ENCODE measurements at places on chromosomes 12 and 14. TPM values are rescaled to one million over a fixed set of nuclear protein-coding genes. Genes with fewer than 3 reads are reported as not detected.

GRCh38 chr14:75252254-75252837 lies 26.3 kb upstream of the FOS start:
- H3K27me3 ChIP-seq, result no peaks in the 10 kb centered on the region
- no peak overlapping the region for H3K4me3 ChIP-seq
- H3K4me1 ChIP-seq, result no peaks in the 10 kb centered on the region
- H3K27ac ChIP-seq, result peak overlapping the region; percentile 91
- no peak for DNase-seq

DNA sequence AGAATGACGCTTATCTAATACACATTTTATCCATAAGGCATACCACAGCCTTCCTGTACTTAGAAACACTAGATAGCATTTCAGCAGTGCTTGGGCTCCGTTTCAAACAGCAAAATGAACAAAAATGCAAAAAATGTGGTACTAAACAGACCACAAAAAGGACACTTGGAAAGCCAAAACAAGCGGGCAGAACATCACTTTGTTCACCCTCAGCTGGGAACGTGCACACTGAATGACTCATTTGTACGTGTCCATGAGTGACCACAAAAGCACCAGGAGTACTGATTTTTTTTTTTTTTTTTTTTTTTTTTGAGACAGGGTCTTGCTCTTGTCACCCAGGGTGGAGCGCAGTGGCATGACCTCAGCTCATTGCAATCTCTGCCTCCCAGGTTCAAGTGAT lies 8.9 kb upstream of the FOXN3 start:
- no peak overlapping the region for H3K4me3 ChIP-seq
- H3K4me1 ChIP-seq, result peaks cover 10% of the 10 kb centered on the region
- DNase-seq, result no peak
- H3K36me3 ChIP-seq, result no peaks in the 10 kb centered on the region
- H3K27me3 ChIP-seq, result no peaks in the 10 kb centered on the region

DNA sequence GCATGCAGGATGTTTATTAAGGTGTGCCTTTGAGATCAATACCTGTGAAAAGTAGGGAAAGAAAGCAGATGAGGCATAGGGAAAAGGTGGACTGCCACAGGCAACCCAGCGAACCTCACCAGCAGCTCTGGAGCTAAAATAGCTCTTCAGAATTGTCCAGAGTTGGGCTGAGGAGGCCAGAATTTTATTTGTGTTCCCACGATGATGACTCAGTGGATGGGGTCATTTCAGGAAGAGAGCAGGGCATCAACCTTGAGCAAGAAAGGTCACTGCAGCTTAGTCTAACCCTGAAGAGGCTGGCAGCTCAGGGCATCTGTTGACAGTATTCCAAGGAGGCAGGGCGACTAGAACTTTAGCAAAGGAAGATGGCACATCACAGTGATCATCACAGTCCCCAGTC lies 696.1 kb downstream of the DIO2 start:
- no peaks in the 10 kb centered on the region for H3K36me3 ChIP-seq
- no peak overlapping the region for H3K27ac ChIP-seq
- no peaks in the 10 kb centered on the region for H3K27me3 ChIP-seq
- no peak for DNase-seq

DNA sequence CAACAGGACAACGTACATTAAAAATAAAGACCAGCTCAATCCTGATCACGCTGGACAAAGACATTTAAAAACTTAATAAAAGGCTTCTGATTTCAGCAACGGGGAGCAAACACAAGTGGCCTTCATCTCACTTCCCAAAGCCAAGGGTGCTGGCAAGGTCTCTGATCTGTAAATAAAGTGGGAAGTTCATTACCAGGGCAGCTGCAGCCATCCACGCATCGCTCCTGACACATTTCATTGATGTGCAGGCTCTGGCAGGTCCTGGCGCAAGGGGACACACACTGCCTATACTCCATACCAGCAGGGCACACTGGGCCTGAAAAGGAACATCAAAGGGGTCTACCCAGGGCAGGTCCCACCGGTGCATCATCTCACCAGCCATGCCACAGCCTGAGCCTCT lies 51.0 kb downstream of the VWF start:
- H3K36me3 ChIP-seq, result no peaks in the 10 kb centered on the region
- no peaks in the 10 kb centered on the region for H3K27me3 ChIP-seq
- H3K4me1 ChIP-seq, result no peaks in the 10 kb centered on the region

DNA sequence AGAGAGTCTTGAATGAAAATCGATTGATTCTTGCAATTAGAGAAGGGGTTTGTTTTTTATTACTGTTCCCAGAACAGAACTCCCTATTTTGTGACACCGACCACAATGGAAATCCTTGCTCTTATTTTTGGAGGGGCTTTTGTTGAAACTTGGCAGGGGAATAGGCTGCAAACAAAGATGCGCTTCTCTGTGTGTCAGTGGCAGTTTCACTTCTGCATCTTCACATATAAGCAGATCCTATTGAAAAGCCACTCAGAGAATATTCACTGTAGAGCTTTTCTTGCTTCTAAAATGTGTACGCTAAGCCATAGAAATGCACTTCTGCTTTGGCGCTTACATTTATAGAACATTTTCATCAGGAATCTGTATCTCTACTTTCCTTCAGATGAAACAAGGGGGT lies 1822.4 kb upstream of the SEL1L start:
- DNase-seq, result no peak
- H3K36me3 ChIP-seq, result no peaks in the 10 kb centered on the region
- H3K27ac ChIP-seq, result no peak overlapping the region
- H3K27me3 ChIP-seq, result no peaks in the 10 kb centered on the region
- H3K4me1 ChIP-seq, result no peaks in the 10 kb centered on the region
- H3K4me3 ChIP-seq, result no peak overlapping the region

DNA sequence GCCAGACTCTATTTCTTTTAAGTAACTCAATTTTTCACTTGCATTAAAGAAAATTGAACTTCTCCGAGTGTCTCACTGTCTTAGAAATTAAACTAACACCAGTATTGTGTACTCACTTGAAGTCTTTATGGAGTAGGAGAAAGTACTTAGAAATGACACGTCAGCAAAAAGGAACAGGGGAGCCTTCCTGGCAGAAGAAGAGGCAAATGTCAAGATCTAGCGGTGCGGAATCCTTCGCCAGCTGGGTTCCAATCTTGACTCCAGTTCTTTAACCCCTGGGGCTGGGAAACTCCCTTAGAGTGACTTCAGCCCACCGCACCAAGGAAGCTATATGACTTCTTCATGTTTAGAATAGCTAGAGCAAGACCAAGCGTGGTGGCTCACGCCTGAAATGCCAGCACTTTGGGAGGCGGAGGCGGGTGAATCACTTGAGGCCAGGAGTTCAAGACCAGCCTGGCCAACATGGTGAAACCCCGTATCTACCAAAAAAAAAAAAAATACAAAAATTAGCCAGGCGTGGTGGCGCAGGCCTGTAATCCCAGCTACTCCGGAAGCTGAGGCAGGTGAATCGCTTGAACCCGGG lies 34.4 kb downstream of the WBP11 start:
- H3K27me3 ChIP-seq, result no peaks in the 10 kb centered on the region
- H3K4me1 ChIP-seq, result no peaks in the 10 kb centered on the region
- H3K27ac ChIP-seq, result peak overlapping the region; percentile 95
- no peaks in the 10 kb centered on the region for H3K36me3 ChIP-seq
- H3K4me3 ChIP-seq, result peak overlapping the region; percentile 73

- H3K27me3 ChIP-seq, result no peaks in the 10 kb centered on the region
- H3K4me3 ChIP-seq, result no peak overlapping the region
- peak; percentile 55 for DNase-seq
- H3K27ac ChIP-seq, result peak overlapping the region; percentile 45
Observed at GRCh38 chr14:51118993-51119392, 24.1 kb upstream of the TRIM9 start.

GRCh38 chr14:100072783-100073346 lies 7.6 kb downstream of the EVL start:
- H3K36me3 ChIP-seq, result no peaks in the 10 kb centered on the region
- H3K4me1 ChIP-seq, result peaks cover 9% of the 10 kb centered on the region
- H3K27ac ChIP-seq, result peak overlapping the region; percentile 80
- no peaks in the 10 kb centered on the region for H3K27me3 ChIP-seq
- DNase-seq, result peak; percentile 77

GRCh38 chr12:13101821-13102375 lies 1.6 kb downstream of the GSG1 start:
- peak; percentile 32 for DNase-seq
- no peaks in the 10 kb centered on the region for H3K27me3 ChIP-seq
- peak overlapping the region; percentile 48 for H3K4me3 ChIP-seq
- H3K27ac ChIP-seq, result peak overlapping the region; percentile 100
- H3K4me1 ChIP-seq, result peaks cover 9% of the 10 kb centered on the region

DNA sequence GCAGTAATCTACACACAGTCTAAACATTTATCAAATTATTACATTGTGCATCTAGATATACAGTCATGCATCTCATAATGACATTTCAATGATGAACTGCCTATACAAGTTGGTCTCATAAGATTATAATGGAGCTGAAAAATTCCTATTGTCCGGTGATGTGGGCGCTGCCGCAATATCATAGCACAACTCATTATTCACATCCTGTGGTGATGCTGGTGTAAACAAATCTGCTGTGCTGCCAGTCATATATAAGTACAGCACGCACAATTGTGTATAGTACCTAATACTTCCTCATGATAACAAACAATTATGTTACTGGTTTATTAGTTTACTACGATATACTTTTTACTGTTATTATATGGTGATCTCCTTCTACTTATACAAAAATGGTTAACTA lies 768.8 kb upstream of the NOVA1 start:
- H3K36me3 ChIP-seq, result no peaks in the 10 kb centered on the region
- no peaks in the 10 kb centered on the region for H3K27me3 ChIP-seq
- DNase-seq, result no peak
- H3K4me3 ChIP-seq, result no peak overlapping the region

- H3K27ac ChIP-seq, result peak overlapping the region; percentile 64
- H3K4me3 ChIP-seq, result no peak overlapping the region
- H3K27me3 ChIP-seq, result no peaks in the 10 kb centered on the region
- H3K4me1 ChIP-seq, result peaks cover 14% of the 10 kb centered on the region
- no peaks in the 10 kb centered on the region for H3K36me3 ChIP-seq
Observed at GRCh38 chr12:42759622-42760273, 170.2 kb upstream of the PRICKLE1 start.

GRCh38 chr12:27756670-27757195 lies 23.3 kb upstream of the KLHL42 start:
- no peaks in the 10 kb centered on the region for H3K4me1 ChIP-seq
- H3K27ac ChIP-seq, result no peak overlapping the region
- no peaks in the 10 kb centered on the region for H3K36me3 ChIP-seq
- no peak overlapping the region for H3K4me3 ChIP-seq
- no peak for DNase-seq

DNA sequence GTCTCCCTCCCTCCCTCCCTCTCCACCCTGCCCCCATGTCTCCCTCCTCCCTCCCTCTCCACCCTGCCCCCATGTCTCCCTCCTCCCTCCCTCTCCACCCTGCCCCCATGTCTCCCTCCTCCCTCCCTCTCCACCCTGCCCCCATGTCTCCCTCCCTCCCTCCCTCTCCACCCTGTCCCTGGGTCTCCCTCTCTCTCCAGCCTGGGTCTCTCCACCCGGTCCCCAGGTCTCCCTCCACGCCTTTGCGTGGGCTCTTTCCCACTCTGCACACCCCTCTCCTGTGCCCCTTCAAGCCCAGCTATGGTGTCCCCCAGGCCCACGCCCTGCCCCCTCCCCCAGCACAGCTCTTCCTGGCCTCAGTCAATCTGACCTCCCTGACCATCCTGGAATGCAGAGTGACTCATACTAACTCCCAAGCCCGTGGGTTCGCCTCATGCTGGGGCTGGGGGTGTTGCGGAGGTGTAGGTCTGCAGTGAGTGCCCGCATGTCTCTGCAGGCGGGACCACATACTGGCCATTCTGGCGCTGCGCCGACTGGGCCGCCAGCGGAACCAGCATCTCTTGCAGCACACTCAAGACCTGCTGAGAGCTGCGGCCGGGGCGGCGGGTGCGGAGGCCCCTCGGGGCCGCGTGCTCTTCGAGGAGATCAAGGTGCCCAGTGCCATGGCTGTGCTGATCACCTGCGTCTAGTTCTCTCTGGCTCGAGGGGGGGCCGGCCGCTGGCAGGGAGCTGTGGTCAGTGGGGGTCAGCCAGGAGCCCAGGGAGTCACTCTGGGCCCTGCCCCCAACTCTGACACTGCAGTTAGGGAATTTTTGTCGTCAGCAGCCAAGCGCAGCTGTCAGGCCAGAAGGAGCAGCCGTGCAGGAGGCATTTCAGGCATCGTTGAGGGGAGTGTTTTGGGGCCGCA lies 13.5 kb upstream of the TNFAIP2 start:
- H3K27me3 ChIP-seq, result no peaks in the 10 kb centered on the region
- H3K27ac ChIP-seq, result peak overlapping the region; percentile 85
- H3K4me1 ChIP-seq, result peaks cover 15% of the 10 kb centered on the region
- no peaks in the 10 kb centered on the region for H3K36me3 ChIP-seq

DNA sequence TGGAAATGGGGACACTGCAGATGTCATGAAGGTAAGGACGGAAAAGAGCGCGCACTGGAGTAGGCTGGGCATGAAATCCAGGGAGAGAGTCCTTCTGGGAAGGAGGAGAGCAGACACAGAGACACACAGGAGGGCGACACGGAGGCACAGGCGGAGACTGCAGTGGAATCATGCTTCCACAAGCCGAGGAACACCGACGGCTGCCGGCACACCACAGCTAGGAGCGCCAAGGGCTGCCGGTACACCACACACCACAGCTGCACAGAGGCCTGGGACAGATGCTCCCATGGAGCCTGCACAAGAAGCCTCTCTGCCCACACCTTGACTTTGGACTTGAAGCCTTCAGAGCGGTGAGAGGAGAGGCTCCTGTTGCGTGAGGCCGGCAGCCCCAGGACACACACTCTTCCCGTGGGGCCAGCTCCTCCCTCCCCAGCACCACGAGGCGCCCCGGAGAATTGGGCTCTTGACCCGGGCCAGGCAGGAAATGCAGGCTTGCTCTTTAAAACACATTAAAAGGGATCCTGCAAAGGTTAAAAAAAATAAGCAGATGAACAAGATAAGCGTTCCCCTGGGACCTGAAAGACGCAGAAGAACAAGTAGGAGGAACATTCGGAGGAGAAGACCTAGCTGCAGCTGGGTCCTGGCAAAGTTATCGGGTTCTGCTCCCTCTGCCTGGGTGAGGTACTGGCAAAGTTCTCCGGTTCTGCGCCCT lies 28.3 kb upstream of the FZD10 start:
- H3K4me1 ChIP-seq, result no peaks in the 10 kb centered on the region
- H3K27ac ChIP-seq, result no peak overlapping the region

DNA sequence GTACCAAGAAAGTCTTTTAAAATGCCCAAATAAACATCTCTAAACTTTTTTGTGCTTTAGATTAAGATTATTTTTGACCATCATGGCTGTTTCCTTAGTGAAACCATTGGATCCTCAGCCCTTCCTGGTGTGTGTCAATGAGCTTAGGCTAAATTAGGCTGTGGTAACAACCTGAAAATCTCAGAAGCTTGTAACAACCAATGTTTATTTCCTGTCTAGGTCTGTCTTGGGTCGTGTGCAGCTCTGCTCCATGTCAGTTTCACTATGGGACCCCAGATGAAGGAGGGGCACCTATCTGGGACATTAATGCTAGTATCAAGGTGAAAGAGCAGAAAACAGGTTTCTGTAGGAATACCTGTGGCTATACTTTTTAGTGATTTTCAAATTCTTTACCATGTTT lies 49.9 kb downstream of the KCNMB4 start:
- DNase-seq, result no peak
- no peaks in the 10 kb centered on the region for H3K36me3 ChIP-seq
- H3K27me3 ChIP-seq, result no peaks in the 10 kb centered on the region
- no peak overlapping the region for H3K4me3 ChIP-seq

- no peak for DNase-seq
- H3K4me1 ChIP-seq, result peaks cover 18% of the 10 kb centered on the region
- H3K36me3 ChIP-seq, result no peaks in the 10 kb centered on the region
- H3K4me3 ChIP-seq, result peak overlapping the region; percentile 85
Observed at GRCh38 chr12:93376436-93377251, 1.1 kb upstream of the NUDT4 start.

Gene ATP2A2
- total RNA-seq, result 109 TPM

Gene PRR13
- 65.1 TPM for total RNA-seq

Gene INF2
- 31.0 TPM for total RNA-seq

Gene CMTM5
- total RNA-seq, result 0.64 TPM

Gene PSMD9
- total RNA-seq, result 37.9 TPM

Gene SERPINA9
- not detected for total RNA-seq

Gene BLTP3B
- total RNA-seq, result 42.4 TPM

Gene CPNE6
- not detected for total RNA-seq

Gene KRT79
- total RNA-seq, result not detected

Gene NPFF
- total RNA-seq, result not detected

Gene TECPR2
- total RNA-seq, result 19.8 TPM
